ENCODE measurements at places on chromosomes 5 and 9. TPM values are rescaled to one million over a fixed set of nuclear protein-coding genes. Genes with fewer than 3 reads are reported as not detected.

The GBGT1 gene
- 2.1 TPM for total RNA-seq

The NIPSNAP3A gene
- total RNA-seq: 14.3 TPM

The TMEM215 gene
- total RNA-seq: not detected

The GKAP1 gene
- total RNA-seq: 4.4 TPM
